Frontal cortex (tissue), 4 donors: ENCODE measurements at places on chromosomes 7 and 10.

GRCh38 chr7:100823140-100823525 lies 4.2 kb downstream of the EPHB4 start:
- no peak for DNase-seq

GRCh38 chr10:55929291-55929690 lies 431.8 kb downstream of the ZWINT start:
- DNase-seq: no peak

DNA sequence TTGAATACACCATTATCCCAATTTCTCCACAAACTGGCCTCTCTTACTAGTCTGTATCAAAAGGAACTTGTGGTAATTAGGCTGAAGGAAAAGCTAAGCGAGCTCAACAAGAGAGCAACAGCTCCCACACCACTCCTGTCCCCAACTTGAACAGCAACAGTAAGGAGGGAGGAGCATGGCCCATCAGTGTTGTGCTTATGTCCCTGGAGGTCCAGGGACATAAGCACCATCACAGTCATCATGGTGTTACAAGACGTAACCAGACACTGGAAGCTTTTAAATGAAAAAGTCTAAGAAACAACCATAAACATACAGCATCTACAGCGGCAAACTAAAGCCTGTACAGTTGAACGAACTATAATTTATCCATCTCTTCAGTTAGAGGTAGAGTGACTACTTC lies 989 bp downstream of the ERLIN1 start:
- DNase-seq: no peak

DNA sequence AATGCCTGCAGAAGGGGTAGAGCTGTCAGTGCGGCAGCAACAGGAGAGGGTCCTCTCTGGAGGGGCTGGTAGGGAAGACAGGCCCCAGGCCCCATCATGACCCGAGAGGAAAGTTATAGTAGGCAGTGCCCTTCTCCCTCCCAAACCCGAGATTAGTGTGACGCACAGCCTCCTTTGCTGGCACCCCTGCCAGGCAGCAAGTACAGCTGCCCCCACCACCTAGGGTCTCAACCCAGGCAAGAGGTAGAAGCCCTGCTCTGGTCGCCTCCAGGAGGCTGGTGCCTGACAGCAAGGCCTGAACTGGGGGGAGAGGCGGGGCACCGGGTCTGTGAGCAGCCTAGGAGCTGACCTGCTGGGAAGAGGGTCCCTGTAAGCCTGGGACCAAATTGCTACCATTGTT lies 15.5 kb downstream of the LOXL4 start:
- DNase-seq: no peak

DNA sequence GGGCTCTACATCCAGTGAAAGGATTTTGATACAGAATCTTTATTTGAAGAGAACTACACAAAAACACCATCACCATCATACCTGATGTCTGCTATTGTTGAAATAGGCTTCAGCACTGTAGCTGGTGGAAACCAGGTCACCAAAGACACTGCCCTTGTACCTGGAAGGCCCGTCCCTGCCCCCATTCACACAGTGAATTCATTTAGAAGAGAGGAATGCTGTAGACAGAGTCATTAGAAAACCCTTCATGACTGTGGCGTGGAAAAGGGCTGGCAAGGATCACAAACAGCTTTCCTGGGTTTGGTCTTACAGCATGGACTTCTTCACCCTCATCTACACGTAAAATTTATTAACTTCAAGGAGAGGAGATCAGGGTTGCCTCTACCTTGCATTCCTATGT lies 202.0 kb upstream of the NRP1 start:
- no peak for DNase-seq

GRCh38 chr7:151665368-151665767 lies 145.7 kb upstream of the RHEB start:
- no peak for DNase-seq

DNA sequence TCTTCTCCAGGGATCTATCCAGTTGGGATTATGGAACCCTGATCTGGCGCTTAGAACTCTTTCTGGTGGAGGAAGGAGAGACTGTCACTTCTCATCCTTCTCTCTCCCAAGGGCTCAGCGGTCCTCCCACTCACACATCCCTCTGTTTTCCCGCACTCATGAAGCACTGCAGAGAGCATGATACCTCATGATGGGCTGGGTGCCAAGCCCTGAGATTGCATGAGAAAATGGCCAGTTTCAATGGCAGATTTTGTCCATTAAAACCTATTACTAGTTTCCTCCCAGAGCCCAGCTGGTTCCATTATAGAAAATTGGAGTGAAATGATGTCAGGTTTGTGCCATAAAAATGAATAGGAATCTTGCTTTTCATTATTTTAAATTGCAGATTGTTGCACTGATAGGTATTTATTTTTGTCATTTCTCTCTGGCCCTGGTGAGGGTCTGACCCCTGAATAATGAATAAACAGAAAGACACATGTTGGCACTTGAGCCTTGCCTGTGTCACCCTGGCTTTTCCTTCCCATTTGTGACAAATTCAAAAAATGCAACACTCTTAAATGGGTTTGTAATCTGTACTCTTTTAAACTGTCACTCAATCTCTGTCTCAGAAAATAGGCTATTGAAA lies 1151.1 kb downstream of the TYW1 start:
- DNase-seq: no peak

GRCh38 chr7:140245611-140246105 lies 68.9 kb upstream of the KDM7A start:
- DNase-seq: no peak

- DNase-seq: no peak
Measured at GRCh38 chr10:24617771-24618396, 105.8 kb downstream of the ARHGAP21 start.

- no peak for DNase-seq
Measured at GRCh38 chr7:130400120-130400572, 19.9 kb downstream of the CPA1 start.

GRCh38 chr7:157596881-157597280 lies 260.1 kb downstream of the DNAJB6 start:
- no peak for DNase-seq

GRCh38 chr7:126065766-126066165 lies 1136.1 kb upstream of the POT1 start:
- DNase-seq: no peak

DNA sequence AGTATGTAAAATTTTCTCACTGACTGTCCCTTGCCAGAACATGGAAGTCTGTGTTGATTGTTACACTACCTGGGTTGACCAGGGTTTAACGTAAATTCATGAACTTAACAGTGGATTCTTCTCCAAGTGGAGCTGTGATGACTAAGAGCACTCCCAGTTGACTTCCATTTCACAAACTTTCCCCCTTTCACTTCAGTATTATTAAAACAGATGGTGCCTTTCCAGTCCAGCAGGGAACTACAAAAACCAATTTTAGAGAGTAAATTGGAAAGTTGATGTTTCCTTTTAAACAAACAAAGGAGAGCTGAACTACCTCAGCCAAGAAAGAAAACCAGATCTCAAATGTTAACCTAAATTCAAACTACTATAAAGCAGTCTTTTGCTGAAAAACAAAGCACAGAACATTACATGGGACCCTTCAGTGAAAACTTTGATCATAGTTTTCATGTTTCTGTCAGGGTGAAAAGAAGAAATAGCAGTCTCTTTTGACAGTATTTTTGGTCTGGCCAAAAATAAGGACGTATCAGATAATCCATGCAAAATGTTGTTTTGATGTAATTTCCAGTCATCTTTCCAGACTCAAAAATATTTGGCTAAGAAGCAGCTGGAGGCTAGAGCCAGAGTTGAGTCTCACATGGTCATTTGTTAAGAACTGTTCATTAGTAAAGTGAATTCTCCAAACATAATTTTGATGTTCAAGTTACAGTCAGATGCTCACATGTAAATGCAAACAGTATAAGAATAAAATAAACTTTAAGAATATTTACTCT lies 479.9 kb upstream of the AKR1E2 start:
- no peak for DNase-seq

- DNase-seq: no peak
Measured at GRCh38 chr7:46450886-46451285, 529.8 kb upstream of the IGFBP3 start.
